ENCODE measurements at places on chromosomes 16 and 17.

DNA sequence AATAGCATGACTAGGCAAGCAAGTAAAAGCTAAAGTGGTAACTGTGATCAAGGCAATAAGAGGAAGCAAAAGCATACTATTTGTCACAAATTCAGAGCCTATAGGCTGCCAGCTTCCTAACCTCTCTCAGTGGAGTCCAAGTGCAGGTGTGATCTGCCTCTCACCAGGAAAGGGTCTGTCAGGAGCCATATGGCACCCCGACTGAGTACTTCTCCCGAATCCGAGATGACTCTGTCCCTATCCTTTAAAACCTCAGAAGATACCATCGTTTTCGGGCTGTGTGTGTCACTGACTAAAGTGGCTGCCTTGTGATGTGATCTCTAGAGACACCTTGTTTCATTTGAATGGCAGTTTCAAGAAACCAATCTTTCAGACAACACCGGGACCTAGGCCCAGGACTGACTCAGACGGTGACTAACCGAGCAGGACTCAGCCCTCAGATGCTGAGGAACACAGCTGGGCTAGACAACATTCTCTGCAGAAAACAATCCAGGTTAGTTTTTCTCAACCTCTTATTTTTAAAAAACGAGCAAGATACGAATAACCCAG, 63.6 kb downstream of the SMG6 start:
- peak; percentile 90 for DNase-seq

- DNase-seq = peak; percentile 55
Measured at GRCh38 chr16:68902003-68902968, 59.0 kb downstream of the TANGO6 start.

GRCh38 chr17:35588196-35588920, 1.2 kb downstream of the AP2B1 start:
- peak; percentile 72 for DNase-seq

GRCh38 chr17:37176723-37177122, 199.1 kb upstream of the C17orf78 start:
- DNase-seq = peak; percentile 46

- no peak for DNase-seq
Measured at GRCh38 chr17:10120109-10120485, 78.3 kb downstream of the GAS7 start.

GRCh38 chr16:63822818-63823217, 1299.0 kb downstream of the CDH11 start:
- DNase-seq = no peak

GRCh38 chr17:2436316-2436905, 35.6 kb upstream of the MNT start:
- no peak for DNase-seq

DNA sequence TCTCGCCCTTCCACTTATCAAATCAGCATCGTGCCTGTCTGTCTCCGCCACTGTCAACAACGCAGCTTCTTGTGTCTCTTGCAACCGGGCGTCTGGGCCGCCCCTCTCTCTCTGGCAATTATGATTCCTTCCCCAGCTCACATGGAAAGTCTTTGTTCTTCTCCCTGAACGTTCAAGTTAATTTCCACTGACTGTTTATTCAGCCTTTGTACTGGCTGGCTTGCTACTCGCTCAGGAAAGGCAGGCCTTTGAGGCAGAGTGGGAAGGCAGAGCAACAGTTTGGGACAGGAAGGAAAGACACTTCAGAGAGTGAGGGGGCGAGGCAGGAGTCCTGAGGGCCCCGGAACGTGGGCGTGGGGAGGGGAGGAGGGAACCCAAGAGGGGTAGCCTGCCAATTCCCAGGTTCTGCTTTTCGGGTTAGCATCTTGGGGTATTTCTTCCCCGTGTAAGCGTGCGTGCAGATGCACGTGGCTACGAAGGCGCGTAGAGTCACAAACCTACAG, 50.8 kb downstream of the AKAP1 start:
- no peak for DNase-seq

DNA sequence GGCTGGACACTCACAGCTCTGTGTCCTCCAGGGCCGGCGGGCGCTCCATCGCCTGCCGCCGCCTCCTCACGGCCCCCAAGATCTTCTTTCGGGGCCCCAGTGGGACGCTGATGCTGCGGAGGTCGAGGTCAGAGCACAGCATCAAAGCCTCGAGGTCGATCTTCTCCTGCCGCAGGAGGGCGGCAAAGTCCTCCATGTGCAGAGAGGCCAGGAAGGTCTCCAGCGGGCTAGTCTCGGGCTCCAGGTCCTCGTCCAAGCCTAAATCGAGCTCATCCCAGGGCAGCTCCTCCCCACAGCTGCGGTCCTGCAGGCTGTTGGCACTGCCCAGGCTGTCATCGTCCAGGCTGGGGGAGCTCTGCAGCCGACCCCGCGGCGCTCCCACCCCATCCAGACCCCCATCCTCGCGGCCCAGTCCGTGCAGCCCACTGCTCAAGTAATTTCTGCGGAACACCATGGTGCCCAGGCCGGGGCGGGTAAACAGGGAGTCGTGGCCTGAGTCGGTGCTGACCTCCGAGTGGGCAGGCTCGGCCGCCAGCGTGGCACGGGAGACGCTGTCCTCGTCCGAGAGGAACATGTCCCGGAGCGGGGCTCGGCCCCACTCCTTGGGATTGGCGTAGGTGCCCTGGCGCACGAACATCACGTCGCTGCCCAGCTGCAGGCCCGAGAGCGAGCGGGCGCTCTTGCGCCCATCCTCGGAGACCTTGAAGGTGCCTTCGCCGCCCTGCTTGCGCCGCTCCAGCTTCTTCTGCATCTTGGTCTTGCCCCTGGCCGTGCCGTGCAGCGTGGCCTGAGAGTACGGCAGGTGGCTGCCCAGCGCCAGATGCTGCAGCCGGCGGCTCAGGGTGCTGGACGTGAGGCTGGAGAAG, 3.4 kb downstream of the USH1G start:
- DNase-seq = no peak

- DNase-seq = peak; percentile 89
Measured at GRCh38 chr16:86975445-86975844, 341.7 kb downstream of the C16orf95 start.

DNA sequence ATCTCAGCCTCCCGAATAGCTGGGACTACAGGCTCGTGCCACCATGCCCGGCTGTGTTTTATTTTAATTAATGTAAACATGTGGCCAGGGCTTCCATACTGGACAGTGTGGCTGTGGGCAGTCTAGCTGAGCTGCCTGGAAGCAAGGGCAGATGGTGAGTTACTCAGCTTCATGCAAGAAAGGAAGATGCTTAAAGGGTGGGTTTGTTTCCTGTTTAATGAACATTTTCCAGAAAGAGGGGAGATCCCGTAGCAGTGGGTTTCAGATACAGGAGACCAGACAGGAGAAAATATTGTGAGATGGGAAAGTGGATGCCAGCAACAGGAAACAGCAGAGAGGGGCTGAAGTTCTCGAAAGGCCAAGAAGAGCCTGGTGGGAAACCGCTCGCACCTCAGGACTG, 7.3 kb downstream of the MAPK8IP3 start:
- DNase-seq = no peak

- DNase-seq = no peak
Measured at GRCh38 chr16:23378256-23378655, 74.7 kb downstream of the COG7 start.

DNA sequence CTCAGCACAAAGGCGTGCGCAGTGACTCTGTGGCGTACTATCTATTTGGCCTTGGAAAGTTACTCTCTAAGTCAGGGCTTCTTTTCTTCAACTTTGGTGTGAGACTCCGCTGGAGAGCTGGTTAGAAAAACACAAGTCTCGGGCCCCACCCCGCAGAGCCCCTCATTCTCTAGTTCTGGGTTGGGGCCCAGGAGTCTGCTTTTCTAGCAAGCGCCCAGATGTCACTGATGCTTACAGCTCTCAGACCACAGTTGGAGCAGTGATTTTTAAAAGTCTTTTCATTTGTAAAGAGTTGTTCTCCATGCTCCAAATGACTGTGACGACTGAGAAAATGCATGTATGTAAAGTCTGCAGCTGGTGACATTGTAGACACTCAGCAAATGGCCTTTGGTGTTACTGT, 582.3 kb downstream of the WWOX start:
- no peak for DNase-seq

- no peak for DNase-seq
Measured at GRCh38 chr16:56163938-56164337, 27.4 kb upstream of the GNAO1 start.

GRCh38 chr16:83579436-83579835, 228.3 kb upstream of the HSBP1 start:
- no peak for DNase-seq

DNA sequence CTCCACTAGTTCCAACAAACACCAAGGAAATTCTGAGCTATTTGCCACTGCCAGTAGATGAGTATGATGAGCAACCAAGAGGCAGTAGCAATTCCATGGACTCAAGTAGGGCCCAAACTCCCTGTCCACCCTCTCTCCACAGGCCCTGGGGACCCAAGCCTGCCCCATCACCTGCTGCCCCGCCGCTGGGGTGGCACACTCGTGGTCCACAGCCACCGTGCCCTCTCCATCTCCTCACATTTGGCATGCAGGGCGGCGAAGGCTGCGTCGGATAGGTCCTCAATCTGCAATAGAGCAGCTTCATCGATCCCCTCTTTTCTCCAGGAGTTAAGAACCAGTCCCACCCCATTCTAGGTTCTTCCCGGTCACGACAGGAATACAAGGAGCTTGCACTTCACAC, 33.9 kb downstream of the STH start:
- DNase-seq = no peak

- no peak for DNase-seq
Measured at GRCh38 chr17:83124871-83125514, 45.6 kb downstream of the METRNL start.

DNA sequence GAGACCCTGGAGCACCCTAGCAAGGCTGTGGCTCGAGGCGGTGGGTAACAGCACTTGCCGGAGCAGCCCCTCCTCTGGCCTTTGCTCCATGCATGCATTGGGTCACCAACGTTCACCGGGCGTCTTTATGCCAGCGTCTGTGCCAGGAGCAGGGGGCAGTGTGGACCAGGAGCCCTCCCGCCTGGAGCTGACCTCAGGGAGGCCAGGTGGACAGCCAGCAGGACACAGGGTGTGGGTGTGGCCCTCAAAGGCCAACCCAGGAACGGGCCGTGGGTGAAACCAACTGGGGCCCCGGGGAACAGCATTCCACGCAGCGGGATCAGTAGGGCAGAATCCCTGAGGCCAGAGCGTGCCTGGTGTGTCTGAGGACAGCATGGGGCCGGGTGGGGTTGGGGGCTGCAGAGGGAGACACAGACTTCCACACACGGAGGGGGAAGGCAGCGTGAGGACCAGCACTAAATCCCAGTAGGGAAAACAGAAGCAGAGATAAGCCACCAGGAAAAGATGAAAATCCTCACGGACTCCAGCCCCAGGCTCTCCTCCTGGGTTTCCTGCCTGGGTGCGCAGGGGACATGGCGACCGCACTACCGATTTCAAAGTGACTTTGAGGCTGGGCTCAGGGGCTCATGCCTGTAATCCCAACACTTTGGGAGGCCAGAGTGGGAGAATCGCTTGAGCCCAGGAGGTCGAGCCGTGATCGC, 2.9 kb upstream of the CD7 start:
- DNase-seq = no peak

DNA sequence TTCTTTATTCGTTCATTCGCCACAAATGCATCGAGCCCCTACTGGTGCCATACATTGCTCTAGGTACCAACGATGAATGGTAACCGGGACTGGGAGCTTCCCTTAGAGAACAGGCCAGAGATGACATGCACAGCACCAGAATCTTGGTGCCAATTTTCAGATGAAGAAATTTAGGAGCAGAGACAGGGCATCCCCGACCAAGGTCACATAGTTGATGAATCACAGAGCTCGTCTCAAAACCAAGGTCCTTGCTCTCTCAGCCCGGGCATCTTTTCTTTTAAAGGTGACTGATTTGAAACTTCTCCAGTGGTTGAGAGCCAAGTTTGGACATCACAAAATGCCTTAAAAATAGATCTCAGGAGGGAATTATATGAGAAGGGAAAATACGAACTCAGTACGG, 73.2 kb upstream of the C16orf82 start:
- DNase-seq = peak; percentile 11

GRCh38 chr16:7597677-7598076, 265.0 kb downstream of the RBFOX1 start:
- DNase-seq = no peak

GRCh38 chr17:5194346-5194745, 2.7 kb upstream of the ZNF594 start:
- no peak for DNase-seq

DNA sequence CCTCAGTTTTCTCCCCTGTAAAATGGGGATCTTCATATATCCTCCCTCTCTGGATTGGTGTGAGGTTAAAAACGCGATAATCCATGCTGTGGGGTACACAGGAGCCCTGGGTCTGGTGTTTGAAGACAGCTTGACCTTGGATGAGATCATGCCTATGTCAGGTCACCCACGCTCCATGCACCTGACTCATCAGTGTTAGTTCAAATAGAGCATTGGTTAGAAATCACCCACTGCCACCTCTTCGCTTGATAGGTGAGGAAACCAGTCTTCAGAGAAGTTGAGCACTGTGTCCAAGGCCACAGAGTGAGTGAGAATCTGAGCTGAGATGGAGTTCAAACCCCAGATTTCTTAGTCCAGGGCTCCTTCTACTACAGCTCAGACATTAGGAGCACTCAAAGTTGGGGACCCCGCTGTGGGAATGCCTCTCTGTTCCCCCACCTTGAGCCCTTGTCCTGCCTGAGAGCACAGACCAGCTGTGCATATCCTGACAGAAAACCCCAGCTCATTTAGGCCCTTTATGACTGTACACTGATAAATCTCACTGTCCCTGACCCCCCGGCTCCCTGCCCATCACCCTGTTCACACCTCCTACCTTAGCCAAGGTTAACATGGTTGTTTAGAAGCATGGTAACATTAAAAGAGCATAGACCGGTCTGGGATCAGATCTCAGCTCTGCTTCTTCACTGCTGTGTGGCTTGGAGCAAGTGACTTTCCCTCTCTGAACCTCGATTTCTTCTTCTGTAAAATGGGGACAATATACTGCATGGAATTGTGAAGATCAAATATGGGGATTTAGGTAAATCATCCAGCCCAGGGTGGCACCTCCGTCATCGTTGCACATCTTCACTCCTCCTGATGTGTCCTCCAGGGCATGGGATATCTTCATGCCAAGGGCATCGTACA, 22.4 kb upstream of the LGALS9 start:
- peak; percentile 47 for DNase-seq

DNA sequence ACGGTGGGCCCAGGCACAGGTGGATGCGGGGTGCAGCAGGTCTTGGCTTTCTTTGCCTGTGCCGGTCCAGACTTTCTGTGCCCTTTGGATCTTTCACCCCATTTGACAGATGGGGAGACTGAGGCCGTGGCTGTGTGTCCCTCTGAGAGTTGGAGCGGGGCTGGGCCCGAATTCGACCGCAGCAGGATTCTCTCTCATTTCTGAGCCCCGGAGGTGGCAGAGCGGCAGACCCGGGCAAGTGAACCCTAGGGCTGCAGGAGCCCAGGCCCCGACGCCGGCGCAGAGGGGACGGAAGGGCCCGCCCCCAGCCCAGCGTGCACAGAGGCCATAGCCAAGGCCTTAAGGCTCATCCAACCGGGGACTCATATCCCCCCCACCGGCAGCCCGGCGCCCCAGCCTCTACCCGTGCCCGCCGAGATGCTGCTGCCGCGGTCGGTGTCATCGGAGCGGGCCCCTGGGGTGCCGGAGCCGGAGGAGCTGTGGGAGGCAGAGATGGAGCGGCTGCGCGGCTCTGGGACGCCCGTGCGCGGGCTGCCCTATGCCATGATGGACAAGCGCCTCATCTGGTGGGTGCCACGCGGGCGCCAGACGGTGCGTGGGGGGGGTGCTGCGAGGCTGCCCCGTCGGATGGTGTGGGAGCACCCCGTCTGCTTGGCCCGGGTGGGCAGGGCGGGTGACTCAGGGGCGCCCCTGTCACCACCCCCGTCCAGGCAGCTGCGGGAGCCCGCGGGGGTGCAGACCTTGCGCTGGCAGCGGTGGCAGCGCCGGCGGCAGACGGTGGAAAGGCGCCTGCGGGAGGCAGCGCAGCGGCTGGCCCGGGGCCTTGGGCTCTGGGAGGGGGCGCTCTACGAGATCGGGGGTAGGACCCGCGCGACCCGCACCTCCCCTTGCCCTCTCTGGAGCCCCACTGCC, 857 bp downstream of the TMC8 start:
- no peak for DNase-seq

All from amniotic epithelial cell (primary cell).